Right ventricle myocardium inferior (tissue), 1 donor: ENCODE measurements at places on chromosomes 2 and 18.

DNA sequence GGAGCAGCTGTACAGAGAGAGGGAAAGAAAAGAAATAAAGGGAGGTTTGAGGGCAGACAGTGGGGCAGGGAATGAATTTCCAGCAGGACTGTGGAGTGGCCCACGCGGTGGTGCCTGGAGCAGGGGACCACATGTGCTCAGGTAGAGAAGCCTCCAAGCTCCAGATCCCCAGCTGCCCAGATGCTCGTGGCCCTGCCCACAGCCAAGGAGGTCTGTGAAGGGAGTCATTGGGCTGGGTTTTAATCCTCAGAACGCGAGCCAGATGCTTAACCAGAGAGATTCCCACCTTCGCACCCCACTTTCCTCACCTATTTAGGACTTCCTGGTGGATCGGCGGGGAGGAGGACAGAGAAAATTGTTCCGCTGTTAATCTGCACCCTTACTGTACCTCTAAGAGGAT is 369.4 kb downstream of the PARD3B start:
- no peak for DNase-seq

DNA sequence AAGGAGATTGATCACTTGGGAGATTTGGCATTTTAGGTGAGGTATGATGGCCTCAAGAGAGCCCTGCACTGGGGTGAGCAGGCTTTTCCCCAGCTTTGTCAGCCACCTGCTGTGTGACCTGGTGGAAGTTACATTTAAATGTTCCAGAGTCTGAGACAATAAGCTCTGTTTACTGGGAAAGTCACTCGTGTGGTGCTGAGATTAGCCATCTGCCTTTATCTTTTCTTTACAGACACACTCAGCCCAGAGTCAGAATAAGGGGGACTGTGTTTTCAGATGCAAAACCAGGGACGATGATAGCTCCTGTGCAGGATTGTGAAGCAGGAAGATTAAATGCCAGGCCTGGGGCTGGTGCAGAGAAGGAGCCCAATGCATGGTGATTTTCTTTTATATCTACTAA is 47.9 kb downstream of the SH3RF3 start:
- no peak for DNase-seq

- no peak for DNase-seq
Observed at GRCh38 chr18:36735130-36735529, 93.7 kb downstream of the TPGS2 start.

- no peak for DNase-seq
Observed at GRCh38 chr2:201784563-201784962, 3.8 kb upstream of the ALS2 start.

GRCh38 chr2:119518401-119519056 is 5.8 kb downstream of the SCTR start:
- no peak for DNase-seq

DNA sequence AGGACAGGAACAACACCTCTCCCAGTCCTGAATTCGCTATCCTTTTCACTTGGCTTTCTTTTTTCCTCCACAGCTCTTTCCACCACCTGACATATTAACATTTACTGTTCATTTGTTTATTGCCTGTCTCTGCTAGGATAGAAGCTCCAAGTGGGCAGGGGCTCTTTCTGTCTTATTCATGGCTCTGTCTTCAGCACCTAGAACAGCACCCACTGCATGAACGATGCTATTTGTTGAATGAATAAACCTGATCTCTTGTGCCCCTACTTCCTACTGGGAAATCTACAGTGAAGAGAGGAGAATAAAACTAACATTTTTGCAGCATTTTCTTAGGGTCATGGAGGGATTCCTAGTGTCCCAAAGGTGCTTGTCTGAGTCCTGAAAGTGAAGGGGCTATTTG is 24.4 kb upstream of the GAREM2 start:
- DNase-seq = no peak

- DNase-seq = no peak
Observed at GRCh38 chr2:163768881-163769695, 33.3 kb upstream of the FIGN start.

- no peak for DNase-seq
Observed at GRCh38 chr2:53247956-53248735, 519.5 kb upstream of the CHAC2 start.

GRCh38 chr2:217418090-217418489 is 558.2 kb upstream of the TNP1 start:
- no peak for DNase-seq

DNA sequence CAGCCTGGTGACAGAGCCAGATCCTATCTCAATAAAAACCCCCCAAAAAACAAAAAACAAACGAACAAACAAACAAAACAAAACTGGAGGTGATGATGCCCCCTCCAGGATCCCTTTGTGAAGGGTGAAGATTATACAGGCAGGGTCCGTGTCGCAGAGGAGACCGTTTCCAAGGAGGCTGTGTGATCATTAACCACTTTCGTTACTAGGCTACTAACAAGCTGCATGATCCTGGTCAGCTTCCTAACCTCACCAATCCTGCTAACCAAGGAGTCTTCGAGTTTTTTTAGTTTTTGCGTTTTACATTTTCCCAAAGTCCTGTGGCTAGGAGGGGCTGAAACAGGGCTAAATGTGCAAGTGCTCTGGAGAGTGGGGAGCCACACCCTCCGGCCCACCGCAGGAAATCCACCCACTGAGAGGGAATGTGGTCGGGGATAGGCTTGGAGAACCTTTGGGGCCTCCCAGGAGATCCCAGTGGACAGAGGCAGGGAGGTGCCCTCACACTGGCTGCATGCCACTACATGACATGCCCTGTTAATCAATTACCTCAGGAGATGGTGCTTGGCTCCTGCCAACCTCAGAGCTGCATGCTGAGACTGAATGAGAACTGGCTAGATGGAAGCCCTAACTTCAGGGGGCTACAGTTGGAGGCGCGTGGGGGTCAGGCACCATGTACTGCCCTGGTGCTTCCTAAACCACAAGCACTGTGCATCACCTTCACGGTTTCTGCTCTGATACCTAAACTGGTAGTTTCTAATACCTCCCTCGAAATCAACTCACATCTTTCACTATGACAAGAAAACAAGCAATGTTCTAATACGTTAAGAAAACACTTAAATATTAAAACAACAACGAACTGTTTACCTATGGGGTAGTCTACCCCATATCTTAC is 67.5 kb upstream of the RGPD5 start:
- DNase-seq = no peak

- no peak for DNase-seq
Observed at GRCh38 chr18:42813570-42813969, 301.9 kb downstream of the RIT2 start.
